ENCODE measurements at places on chromosomes 3 and 15.

DNA sequence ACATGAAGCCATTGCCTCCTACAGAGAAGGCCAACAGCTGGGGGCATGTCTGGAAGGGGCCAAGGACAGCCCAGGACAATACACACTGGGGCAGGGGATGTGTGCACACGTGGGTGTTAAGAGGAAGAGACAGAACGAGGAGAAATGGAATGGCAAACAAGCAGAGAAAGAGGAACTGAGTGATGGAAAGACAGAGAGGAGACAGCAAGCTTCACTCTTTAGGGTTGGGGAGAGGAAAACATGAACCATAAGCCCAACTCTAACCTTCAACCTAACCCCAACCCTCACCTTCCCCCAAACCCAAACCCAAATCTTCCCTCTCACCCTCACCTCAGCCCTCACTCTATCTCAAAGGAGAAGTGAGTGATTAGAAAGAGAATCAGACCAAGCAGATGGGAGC, 11.9 kb upstream of the PARL start:
- no peak for DNase-seq

DNA sequence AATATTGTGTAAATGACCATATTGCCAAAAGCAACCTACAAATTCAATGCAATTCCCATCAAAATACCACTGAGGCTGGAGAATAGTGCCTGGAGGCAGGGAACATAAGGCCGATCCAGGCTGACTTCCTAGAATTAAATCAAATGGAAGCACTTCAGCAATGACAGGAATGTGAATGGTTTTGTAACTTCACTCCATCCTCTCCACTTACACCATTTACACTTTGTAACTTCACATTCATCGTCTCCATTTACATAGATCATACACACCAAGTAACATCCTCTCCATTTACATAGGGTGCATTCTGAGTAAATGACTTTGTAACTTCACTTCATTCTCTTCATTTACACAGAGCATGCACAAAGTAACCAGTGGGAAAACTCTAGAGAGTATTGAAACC, 11.6 kb downstream of the STRIT1 start:
- no peak for DNase-seq

DNA sequence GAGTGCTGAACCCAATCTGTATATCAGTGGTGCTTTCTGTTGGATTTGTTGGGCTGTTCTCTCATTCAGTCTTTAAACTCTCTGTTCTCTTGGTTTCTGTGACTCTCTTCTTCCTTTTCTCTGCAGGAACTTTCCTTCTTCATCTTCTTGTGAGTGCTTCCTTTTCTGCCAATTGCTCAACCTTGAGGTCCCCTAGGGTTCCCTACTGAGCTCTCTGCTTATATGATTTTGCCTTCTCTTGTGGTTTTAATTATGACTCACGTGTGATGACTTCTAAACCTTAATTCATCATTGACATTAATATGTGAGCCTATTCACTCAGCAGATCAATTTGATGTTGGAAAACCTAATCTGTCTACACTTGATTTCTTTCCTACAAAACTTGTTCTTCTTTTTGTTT, 39.4 kb downstream of the MOBP start:
- no peak for DNase-seq

GRCh38 chr3:25856902-25857518, 67.1 kb downstream of the OXSM start:
- DNase-seq: peak; percentile 21

GRCh38 chr15:85649372-85649771, 145.4 kb downstream of the KLHL25 start:
- peak; percentile 12 for DNase-seq

DNA sequence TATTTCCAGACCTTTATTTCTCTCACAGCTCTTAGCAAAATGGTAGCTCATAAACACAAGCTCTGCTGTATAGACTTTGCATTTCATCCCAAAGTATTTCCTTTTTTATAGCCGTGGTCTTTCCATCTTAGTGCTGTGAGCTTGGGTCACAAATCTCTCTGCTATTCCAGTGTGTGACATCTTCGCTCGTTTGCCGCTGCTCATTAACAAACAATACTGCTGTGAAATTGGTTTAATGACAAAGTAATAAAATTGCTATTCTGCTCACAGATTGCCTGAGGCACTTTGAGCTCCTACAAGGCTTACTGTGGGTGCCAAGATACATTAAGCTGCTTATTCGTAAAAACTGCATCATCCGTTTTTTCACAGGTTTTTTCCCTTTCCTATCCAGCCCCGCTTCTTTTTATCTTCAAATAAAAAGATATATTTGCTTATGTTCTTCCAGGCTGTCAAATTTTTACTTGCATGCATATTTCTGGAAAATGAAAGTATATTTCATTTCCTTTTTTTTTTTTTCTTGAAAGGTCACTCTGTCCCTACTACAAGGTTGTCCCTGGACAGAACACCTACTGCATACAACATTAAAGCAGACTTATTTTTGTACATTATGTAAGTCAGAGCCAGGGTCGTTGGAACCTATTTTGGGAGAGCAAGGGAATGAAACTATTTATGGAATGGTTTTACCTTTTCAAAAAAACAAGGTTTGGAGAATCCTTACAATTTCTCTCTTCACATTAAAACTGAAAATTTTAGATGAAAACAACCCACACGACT, 174.5 kb downstream of the MEIS2 start:
- no peak for DNase-seq

- no peak for DNase-seq
Observed at GRCh38 chr3:55826731-55827496, 339.8 kb upstream of the WNT5A start.

- DNase-seq: no peak
Observed at GRCh38 chr3:185537369-185537970, 14.9 kb downstream of the LIPH start.

DNA sequence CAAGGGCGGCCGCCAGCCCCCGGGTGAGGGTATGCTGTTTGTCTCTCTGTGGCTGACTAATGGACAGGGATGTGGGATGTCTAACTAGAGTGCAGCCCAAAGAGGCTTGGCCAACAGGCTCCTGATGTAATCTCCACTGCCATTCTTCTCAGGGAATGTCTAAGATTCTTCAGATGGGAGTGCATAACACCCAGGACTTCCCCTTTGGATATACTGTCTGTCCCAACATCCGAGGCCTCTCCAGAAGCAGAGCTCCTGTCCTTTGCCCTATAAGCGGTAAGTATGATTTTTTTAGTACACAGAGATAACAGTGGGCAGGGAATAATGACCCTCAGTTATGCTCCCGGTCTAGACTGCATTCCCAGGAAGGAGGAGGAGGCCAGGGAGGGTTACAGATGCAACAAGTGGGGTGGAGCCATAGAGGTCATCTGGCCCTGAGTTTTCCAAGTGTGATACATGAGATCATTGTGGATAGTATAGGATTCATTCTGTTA, 62.5 kb upstream of the SLCO2A1 start:
- DNase-seq: no peak

GRCh38 chr3:12462159-12462947, 21.9 kb upstream of the TSEN2 start:
- no peak for DNase-seq

GRCh38 chr15:98126326-98127085, 166.0 kb downstream of the ARRDC4 start:
- DNase-seq: no peak

DNA sequence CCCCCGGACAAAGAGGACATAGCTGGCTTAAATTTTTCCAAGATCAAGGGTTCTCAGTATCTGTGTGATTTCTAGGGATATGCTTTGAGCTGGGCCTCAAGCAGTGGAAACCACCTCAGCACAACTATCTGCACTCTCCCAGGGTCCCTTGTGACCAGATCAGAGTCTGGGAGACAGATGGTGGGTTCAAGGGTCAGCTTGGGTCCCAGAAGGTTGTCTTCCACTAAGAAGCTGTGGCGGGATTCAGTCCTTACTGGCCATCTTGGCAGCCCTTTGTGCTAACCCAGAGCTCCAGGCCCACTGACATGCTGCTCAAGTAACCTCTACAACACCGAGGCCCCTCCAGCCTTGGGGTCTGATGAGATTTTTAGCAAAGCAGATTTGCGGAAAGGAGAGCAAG, 2.7 kb downstream of the INSYN1 start:
- no peak for DNase-seq

DNA sequence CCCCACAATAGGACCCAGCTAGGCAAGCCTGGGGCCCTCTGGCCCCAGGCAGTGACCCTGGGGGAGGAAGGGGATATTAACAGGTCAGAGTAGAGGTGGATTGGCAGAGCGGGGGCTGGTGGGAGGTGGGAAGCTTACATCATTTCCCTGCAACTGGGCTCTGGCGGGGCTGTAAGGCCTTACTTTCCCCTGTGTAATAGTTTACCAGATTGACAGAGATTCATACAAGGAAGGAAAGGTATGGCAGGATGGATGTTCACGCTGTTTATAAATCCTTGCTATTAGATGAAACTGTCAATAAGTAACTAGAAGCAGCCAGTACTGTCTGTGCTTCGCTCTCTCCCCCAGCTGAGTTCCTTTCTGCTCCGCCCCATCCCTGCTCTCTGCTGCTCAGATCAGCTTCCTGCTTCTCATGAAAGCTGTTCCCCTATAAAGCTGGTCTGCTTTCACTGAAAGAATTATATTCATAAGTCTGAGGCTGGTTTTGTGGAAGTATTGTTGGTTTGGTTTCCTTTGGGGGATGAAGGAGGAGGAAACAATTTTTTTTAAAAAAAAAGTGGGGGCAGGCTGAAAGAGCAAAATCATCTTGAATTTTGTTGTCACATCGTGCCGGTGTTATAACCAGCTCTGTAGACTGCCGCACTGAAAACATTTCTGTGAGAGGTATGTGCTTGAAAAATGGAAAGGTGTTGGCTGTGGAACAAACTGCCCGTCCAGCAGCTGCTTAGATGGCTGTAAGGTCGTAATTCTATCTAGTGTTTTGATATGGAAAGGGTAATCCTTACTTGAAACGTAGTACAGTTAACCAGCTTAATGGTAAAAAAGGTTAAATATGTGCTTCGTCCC, 76.4 kb downstream of the BBX start:
- peak; percentile 37 for DNase-seq

- no peak for DNase-seq
Observed at GRCh38 chr3:113758389-113759024, 11.7 kb downstream of the ATP6V1A start.

GRCh38 chr3:152499791-152500385, 231.2 kb downstream of the MBNL1 start:
- DNase-seq: no peak

DNA sequence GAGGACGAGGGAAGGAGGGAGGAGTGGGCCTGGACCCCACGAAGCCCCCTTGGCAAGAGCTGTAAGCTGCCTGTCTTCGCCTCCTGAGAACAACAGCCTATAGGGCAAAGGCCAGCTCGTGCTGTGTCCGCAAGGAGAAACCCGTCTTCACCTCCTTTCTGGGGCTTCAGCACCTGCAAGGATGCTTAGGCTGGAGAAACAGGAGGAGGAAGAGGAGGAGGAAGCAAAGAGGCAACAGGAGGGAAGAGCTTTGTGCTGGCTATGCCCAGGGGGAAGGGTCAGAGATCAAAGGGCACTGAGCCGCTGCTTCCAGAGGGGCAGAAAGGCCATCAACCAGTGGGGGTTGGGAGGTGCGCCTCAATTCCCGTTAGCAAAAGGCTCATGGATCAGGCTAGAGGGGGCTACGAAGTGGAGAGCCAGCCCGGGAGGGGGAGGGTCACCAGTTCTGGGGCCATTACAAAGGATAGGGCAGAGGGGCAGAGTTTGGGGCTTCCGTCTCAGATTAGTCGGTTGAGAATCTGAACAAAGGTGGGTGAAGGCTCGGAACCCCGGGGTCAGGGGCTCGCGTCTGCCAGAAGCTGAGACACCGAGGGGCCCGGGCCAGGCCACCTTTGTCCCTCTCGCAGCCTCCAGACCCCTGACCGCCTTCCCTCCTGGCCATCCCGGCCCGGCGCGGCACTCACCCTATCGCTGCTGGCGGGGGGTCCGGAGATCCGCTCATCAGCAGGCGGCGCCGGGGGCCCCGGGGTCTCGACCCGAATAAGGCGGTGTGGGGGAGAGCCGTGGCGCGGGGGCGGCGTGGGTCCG, 792 bp downstream of the SHF start:
- DNase-seq: no peak

- DNase-seq: no peak
Observed at GRCh38 chr3:109678600-109678999, 341.3 kb upstream of the DPPA4 start.

DNA sequence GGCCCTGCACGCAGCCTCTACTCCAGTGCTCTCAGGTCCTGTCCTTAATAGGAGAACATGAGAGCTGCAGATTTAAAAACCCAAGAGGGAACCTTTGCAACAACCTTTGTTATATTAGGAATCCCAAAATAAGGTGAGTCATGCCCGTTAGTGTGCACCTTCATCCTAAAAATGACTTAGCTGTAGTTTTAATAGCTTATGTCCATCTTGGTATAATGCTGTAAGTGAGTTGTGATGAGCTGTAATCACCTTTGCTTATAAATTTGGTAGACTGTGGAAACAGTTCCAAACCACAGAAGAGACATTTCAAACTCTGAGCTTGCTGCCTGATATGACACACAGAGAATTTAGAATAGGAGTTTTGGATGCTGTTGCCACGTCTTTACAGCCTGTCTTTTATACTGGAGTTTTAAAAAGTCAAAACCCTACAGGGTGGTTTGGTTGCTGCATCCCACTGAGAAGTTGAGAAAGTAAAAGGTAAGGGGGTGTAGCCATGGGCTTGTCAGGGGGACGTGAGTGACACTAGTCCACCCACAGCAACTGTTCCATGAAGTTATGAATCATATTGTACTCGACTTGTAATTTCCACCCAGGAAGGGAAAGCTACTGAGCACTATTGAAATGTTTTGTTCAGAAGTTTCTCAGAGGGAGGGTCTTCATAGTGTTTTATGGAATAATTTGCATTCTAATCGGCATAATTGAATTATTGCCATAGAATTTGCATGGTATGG, 27.4 kb upstream of the CD47 start:
- DNase-seq: no peak

DNA sequence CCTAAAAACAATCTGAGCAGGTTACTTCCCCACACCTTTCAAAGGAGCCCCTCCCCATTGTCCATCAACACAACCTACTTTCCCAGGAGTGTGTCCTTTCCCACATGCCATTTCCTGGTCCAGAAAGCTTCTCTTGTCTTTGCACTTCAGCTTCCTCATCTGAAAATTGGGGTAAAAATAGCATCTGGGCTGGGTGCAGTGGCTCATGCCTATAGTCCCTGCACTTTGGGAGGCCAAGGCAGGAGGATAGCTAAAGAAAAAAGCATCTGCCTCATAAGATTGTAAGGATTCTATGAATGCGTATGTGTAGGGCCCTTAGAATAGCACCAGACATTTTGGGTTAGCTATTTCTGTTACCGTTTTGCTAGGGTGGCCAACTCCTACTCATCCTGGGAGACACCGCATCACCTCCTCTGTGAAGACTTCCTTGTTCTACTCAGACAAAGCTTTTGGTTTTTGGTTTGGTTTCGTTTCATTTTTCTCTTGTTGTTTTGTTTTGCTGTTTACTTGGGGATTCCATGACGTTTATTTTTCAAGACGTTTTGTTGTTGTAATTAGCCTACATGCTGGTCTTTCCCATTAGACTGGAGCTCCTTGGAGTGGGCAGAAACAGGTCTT, 224.4 kb upstream of the TLE3 start:
- no peak for DNase-seq

- no peak for DNase-seq
Observed at GRCh38 chr15:59590027-59590426, 21.6 kb upstream of the GCNT3 start.

All from SHP77 (cell line).